ENCODE measurements at places on chromosomes 1 and 21.
A peak's percentile ranks its signal among the peaks of the same experiment; 100 is the strongest.

DNA sequence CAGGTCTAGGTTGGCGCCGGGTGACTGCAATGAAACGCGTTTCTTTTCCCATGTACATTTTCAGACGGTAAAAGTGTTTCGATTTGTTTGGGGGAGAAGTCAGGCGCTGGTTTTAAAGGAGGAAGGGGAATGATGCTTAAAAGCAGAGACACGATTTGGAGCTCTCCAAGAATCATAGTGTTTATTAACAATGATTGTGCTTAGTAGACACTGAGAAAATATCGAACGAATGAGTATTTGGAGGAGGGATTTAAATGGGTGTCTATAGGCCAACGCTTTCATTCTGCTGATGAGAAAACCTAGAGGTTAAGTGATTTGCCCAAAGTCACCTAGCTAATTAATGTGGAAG lies 36.9 kb upstream of the JAK1 start:
- peak overlapping the region; percentile 98 for H3K27ac ChIP-seq
- no peak for DNase-seq
- H3K36me3 ChIP-seq = no peaks in the 10 kb centered on the region
- H3K4me1 ChIP-seq = peaks cover 13% of the 10 kb centered on the region
- H3K4me3 ChIP-seq = peak overlapping the region; percentile 63
- no peaks in the 10 kb centered on the region for H3K27me3 ChIP-seq

DNA sequence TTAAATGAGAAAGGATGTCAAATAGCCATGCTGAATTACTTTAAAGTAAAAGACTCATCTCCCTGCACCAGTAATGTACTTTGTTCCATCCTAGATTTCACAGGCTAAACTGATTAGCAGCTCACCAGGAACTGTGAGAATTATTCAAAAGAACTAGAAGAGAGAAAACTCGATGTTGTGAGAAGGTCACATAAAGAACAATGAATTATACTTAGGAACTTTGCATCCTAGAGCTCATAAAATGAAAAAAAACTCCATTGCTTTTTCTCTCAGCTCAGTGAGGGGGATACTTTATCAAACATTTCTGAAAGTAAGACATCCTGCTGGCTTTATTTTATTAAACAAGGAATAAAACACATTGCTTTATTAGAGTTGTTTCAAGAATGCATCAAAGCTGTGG lies 278.5 kb downstream of the MRPL39 start:
- H3K27ac ChIP-seq = no peak overlapping the region
- no peak overlapping the region for H3K4me3 ChIP-seq
- no peaks in the 10 kb centered on the region for H3K27me3 ChIP-seq
- no peaks in the 10 kb centered on the region for H3K36me3 ChIP-seq
- no peaks in the 10 kb centered on the region for H3K4me1 ChIP-seq
- DNase-seq = no peak

DNA sequence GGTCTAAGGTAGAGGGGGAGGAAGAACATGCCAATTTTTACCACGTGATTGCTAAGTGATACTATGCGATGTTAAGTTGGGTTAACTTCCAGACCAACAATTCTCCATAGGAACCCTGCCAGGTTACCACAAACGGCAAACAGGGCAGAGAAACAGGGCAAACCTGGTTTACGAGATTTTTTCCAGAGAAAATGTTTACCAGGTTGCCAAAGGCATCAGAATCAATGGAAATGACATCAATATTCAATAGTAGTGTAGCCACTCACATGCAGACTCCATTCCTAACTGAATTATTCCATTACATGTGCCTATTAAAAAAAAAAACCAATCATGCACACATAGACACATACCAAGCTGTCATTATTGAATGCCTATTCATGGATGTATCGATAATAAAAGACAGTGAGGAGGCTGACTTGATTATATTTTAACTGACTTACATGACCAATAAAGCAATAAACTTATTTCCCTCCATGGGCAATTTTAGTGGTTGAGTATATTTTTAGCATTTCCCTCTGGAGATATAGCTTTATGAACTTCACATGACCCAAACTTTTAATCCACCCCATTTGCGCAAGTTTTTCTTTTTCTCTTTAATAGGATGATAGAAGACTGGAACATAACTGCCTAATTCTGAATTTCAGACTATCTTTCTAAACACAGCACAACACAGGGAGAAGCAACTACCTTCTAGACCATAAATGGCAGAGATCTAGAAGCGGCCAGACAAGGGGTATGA lies 40.5 kb upstream of the KCNE1 start:
- DNase-seq = no peak
- H3K36me3 ChIP-seq = no peaks in the 10 kb centered on the region
- no peak overlapping the region for H3K27ac ChIP-seq
- H3K27me3 ChIP-seq = no peaks in the 10 kb centered on the region
- H3K4me1 ChIP-seq = no peaks in the 10 kb centered on the region

DNA sequence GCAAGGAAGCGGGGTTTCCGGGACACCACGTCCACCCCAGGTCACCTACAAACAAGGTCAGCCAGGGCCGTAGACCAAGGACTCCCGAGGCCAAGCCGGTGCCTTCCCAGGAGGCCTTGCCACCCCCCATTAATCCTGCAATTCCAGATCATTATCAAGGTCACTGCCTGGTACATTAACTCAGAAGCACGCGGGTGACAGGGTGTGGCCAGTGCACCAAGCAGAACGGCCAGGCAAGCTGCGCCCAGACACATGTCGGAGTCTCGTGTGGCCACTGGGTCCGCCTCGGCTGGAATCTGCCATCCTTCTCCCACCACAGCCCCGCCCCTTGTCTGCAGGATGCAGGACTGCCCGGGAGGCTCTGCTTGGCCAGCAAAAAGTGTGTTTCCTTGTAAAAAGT lies 144.7 kb downstream of the PRDM16 start:
- H3K27me3 ChIP-seq = no peaks in the 10 kb centered on the region
- H3K27ac ChIP-seq = no peak overlapping the region
- no peak for DNase-seq
- H3K4me3 ChIP-seq = no peak overlapping the region

DNA sequence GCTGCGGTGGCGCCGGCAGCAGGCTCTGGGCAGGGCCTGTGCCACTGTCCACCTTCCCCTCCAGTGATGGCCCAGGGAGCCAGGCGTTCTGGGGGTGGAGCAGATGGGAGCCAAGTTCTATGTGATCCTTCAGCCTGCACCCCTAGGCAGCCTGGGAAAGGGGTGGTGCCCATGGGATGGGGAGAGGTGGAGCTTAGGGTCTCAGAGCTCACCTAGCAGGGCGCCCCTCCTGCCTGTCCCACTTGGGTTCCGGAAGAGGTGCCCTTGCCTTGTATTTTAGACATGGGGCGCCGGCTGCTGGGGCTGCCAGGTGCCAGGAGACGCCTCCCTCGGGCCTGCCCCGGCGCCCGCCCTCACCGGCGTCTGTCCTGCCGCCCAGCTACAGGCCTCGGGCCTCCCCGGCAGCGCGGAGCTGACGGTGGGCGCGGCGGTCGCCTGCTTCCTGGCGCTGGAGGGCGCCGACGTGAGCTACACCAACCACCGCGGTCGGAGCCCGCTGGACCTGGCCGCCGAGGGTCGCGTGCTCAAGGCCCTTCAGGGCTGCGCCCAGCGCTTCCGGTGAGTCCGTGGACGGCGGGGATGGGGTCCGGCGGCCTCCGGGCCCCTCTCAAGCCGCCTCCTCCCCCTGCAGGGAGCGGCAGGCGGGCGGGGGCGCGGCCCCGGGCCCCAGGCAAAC lies 3.1 kb upstream of the MMP23B start:
- peaks cover 32% of the 10 kb centered on the region for H3K27me3 ChIP-seq
- H3K4me1 ChIP-seq = peaks cover 17% of the 10 kb centered on the region
- no peak for DNase-seq
- peaks cover 14% of the 10 kb centered on the region for H3K36me3 ChIP-seq
- peak overlapping the region; percentile 32 for H3K4me3 ChIP-seq

DNA sequence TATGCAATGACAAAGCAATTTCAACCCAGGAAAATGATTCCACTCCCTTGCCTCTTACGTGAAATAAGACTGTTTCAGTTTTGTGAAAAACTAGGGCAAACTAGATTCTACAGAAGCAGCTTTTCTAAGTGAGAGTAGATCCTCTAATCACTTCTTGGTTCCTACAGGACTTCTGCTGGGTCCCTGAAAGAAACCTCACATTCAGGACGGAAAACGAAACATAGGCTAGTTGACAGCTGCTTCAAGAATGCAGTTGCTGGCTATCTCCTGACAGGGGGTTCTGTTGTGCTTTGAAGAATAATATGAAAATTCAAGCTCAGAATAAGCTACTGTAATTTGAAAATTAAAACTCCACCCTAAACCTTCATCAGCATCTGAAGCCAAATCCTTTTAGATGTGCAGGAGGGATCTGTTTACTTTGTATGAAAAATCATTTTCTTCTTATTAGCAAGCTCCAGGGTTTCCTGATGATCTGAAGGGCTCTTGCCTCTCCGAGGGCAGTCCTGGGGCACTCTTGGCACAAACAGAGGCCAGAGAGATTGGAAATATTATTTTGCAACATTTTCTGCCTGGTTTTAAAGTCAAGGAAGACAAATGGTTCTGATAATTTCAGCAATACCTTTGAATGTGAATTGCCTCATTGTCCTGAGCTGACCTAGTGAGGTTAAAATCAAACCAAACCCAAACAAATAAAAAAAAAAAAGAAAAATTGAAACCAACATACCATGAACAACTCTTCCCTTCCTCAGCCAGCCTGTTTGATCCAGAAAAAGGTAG lies 55.0 kb downstream of the NTMT2 start:
- H3K27ac ChIP-seq = peak overlapping the region; percentile 6
- no peak for DNase-seq
- no peaks in the 10 kb centered on the region for H3K4me1 ChIP-seq
- no peaks in the 10 kb centered on the region for H3K27me3 ChIP-seq

GRCh38 chr1:206658264-206658980 lies 23.1 kb downstream of the DYRK3 start:
- H3K27me3 ChIP-seq = no peaks in the 10 kb centered on the region
- peaks cover 20% of the 10 kb centered on the region for H3K4me1 ChIP-seq
- H3K36me3 ChIP-seq = no peaks in the 10 kb centered on the region
- peak; percentile 88 for DNase-seq
- H3K4me3 ChIP-seq = no peak overlapping the region
- H3K27ac ChIP-seq = no peak overlapping the region

All from upper lobe of left lung (tissue), 6 donors.